ENCODE measurements at places on chromosomes 2 and 18.

GRCh38 chr2:24179683-24180082, 4.8 kb downstream of the FAM228A start:
- no peak for DNase-seq

GRCh38 chr2:217396165-217396564, 536.3 kb upstream of the TNP1 start:
- no peak for DNase-seq

DNA sequence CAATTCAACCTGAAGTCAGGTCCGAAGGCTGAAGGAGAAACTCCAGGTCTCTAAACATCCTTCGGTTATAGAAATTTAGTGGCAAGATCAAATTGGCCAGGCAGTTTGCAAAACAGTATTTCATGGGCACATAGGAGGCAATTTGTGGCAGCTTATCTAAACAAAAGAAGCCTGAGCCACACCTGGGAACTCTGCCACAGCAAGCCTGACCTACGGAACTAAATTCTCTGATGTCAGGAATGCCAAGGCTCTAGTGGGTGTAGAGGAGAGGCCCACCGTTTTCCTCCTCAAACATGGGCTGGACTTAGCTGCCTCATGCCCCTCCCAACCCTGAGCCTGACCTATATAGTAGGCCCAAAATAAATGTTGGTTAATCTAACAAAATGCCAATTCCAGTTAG, 16.0 kb downstream of the SATB2 start:
- DNase-seq, result no peak

- DNase-seq, result no peak
These were observed 193.3 kb downstream of the SLC4A3 start for GRCh38 chr2:219820767-219821166.

DNA sequence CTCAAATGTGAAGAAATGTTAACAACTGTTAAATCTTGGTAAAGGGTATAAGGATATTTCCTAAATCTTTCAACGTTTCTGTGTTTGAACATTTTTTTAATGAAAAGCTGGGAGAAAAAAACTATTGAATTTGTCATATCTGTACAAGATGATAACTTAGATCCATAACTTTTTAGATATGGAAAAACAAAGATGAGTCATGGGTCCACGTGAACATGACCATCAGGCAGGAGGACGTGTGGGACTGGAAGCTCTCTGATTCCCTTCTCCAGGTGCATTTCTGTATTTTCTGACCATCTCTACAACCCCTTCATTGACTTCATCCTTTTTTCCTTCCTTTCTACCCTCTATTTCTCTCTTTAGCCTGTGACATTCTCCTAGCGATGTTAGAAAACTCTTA, 141.6 kb downstream of the DHRS9 start:
- no peak for DNase-seq

DNA sequence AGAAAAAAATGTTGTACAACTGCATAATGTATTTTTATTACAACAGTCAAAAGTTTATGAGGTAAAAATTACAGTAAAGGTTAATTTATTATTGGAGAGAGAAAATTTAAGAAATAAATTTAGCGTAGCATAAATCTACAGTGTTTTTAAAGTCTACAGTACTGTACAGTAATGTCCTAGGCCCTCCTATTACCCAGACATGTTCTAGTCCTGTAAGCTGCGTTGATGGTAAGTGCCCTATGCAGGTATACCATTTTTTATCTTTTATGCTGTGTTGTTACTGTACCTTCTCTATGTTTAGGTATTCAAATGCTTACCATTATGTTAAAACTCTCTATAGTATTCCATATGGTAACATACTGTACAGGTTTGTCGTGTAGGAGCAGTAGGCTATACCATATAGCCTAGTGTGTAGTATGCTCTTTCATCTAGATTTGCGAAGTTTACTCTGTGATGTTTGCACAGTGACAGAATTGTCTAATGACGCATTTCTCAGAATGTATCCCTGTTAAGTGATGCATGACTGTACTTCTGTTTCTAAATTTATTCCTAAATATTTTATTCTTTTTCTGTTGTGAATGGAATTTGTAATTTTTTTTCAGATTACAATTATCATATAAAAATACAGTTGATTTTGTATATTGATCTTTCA, 24.5 kb downstream of the ABI2 start:
- no peak for DNase-seq

- no peak for DNase-seq
These were observed 71.1 kb downstream of the TDRD15 start for GRCh38 chr2:21194858-21195271.

DNA sequence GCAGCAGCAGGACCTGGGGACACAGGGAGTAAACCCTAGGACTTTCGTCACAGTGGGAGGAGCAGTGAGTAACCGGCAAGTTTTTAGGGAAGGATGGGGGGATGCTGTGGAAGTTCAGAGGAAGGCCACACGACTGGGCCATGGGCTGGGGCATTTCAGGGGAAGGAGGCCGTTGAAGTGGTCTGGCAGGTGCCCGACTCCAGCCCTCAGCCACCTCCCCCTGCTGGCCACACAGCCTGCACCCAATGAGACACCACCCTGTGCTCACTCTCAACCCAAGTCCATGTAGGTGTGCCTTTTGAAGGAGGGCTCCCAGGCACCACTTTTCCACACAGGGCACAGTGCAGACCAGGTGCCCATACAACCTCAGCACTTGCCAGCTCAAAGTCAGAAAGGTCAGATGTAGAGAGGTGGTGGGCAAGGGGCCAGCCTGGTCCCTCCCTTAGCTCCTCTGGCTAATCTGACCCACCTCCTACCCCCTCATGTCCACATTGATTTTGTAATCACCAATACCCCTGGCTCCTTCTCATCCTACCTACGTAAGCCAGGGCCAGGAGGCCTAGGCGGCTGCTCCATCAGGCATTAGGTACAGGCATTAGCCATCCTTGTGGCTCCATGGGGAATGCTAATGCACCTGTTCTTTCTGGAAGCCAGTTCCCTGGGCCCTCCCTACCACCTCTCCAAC, 211.2 kb downstream of the SMAD2 start:
- no peak for DNase-seq

GRCh38 chr2:48733067-48733503, 22.4 kb downstream of the LHCGR start:
- no peak for DNase-seq

DNA sequence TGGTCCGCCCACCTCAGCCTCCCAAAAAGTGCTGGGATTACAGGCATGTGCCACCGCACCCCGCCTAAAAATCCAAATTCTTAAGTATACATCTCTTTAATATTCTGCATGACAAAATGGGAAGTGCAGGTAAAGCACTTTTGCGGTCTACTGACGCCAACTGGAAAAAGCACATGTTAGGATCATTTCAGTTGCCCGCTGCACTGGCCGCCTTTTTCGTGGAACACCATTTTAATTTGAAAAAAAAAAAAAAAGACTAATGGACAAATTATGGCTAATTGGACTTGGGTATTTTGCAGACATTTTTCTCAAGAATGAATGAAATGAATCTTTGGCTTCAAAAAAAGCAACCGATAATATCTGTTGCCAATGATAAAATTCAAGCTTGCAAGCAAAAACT, 129.3 kb upstream of the GPC1 start:
- DNase-seq, result no peak

- DNase-seq, result no peak
These were observed 43.5 kb downstream of the SMCHD1 start for GRCh38 chr18:2699001-2699400.

DNA sequence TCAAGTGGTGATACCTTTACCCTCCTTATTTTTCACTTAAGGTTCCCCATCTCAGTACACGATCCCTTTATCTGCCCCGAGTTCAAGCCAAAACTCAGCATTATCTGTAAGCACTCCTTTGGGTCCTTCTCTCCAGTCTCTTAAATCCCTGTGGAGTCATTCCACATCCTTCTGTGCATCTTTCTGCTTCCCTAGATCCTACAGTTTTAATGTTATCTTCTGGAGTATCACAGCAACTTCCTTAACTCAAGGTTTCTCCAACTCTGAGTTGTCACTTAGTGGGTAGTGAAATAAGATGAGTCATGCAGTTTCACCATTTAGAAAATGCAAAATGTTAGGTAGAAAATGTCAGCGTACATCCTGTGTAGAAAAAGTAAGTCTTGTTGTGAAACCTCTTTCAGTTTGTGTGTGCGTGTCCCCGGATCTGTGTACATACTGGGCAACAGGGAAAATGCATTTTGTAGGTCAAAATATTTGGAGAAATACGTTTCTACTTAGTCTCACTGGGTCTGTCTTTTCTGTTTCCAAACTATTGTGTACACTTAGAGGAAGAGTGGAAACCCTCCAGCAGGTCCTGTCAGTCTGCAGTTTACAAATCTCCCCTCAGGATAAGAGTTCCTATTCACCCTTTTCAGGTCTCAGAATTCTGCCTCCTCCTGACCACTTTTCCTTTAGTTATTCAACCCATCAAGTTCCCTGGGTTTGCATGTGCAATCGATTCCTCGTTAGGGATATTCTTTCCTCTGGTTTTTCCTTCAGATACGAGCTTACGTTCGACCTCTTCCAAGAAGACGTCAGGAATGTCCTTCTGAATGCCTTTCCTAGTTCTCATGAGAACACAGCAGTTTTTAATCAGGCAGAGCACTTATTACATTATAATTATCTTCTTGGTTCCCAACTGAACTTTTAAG, 154.8 kb downstream of the TGIF1 start:
- no peak for DNase-seq

- DNase-seq, result no peak
These were observed 77.1 kb upstream of the RBM44 start for GRCh38 chr2:237721458-237721857.

GRCh38 chr18:59550174-59550516, 147.1 kb downstream of the CCBE1 start:
- no peak for DNase-seq

- no peak for DNase-seq
These were observed 64.1 kb downstream of the CPS1 start for GRCh38 chr2:210620456-210620855.

GRCh38 chr2:197011801-197012641, 85.5 kb upstream of the PGAP1 start:
- no peak for DNase-seq

DNA sequence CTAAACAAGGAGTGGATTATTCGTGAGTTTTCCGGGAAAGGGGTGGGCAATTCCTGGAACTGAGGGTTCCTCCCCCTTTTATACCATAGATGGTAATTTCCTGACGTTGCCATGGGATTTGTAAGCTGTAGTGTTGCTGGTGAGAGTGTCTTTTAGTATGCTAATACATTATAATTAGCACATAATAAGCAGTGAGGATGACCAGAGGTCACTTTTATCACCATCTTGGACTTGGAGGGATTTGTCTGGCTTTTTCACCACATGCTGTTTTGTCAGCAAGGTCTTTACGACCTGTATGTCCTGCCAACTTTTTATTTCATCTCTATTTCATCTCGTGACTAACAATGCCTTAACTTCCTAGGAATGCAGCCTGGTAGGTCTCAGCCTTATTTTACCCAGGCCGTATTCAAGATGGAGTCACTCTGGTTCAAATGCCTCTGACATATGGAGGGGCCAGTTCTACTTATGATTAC, 124.8 kb upstream of the B3GNT2 start:
- DNase-seq, result no peak

DNA sequence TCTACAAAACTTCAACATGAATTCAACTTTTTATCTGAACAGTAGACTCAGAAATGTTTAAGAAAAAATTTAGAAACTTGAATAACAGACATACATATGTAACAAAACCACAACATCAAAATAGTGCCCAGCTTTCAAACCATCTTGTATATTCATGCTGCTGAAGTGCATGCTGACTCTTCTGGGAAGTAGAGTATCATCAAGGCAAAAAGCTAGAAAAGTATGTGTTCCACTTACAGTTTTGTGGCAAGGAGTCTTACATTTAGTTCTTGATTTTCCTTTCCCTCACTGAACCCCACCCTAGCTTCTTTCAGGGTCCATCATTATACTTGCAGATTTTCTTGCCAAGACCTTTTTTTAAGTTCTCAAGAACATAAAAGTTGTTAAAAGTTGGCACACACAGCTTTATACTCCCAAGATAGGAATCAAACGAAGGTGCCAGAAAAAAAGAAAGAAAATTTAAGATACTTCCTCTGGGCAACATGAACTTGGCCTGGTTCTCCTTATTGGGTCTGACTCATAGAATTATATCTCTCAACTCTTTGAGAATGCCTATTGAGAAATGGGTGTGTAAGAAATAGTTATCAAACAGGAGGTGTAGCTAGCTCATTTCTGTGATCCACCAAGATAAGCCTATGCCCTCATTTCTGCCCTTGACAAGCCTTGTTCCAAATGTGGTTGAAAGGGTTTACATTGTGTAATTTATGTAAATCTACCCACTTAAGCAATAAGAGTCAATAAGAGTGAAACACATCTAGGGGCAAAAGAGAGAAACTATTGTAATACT, 667.6 kb upstream of the ACVR2A start:
- DNase-seq, result no peak

GRCh38 chr2:46335391-46336282, 38.4 kb downstream of the EPAS1 start:
- no peak for DNase-seq

DNA sequence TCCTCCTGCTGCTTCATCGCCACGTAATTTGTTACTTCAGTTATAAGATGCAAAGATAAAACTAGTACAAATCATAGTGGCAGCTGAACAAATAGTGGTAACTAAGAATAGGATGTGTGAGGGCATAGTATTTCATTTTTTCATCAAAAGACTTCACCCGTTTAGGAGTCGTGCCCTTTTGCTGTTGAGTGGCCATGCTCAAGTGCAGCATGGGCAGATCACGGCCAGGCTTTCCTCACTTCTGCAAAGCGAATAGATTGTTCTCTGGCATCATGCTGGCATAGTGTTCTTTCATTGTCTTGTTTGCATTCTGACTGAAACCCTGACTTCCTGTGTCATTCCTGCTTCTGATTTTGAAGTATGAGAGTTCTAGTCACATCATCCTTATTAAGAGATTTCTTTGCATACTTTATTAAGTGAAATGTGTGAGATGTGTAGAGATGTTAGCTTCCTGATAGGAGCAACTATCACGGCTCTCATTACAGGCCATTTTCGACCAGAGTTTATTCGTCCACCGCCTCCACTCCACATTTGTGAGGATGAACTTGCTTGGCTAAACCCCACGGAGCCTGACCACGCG, 11.8 kb downstream of the CNOT11 start:
- DNase-seq, result no peak

- DNase-seq, result no peak
These were observed 46.6 kb upstream of the TPO start for GRCh38 chr2:1366546-1367134.

GRCh38 chr2:189096769-189097447, 82.7 kb downstream of the COL5A2 start:
- no peak for DNase-seq

- no peak for DNase-seq
These were observed 62.4 kb upstream of the TCF4 start for GRCh38 chr18:55650363-55650870.

DNA sequence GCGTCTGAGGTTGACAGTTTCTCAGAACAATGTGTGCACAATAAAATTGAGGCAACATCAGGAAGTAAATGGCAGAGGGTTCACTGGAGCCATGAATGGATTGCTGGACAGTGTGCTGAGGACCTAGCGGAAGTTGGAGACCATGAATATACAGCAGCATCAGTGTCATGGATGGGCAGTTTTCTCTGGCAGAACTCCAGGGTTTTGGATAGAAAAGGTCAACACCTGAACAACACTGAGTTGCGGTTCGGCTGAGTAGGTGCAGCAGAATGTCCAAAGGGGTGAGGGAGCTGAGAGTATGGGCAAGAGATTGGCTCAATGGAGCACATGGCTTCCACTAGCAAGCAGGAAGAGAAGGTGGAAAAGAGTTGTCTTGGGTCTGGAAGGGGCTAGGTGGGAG, 73.7 kb downstream of the DNER start:
- DNase-seq, result no peak

- DNase-seq, result no peak
These were observed 227.8 kb downstream of the ACKR3 start for GRCh38 chr2:236797411-236797810.
